ENCODE measurements at places on chromosomes 6 and 20.

DNA sequence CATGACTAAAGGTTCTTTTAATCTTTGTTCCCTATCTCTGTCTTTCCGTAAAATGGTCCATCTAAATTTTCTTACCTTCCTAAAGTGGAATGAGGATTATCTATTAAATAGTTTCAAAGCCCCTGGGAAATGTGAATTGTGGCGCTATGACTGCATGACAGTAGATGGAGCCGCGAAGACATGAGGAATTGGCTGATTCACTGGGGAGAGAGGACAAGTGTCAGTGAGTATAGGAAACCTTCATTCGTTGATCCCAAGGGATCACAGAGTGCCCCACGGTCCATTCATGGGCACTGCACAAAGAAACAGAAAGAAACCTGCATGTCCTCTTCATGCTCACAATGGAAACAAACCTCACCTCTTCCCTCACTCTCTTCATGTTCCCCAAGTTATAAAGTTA lies 479.3 kb upstream of the BTBD3 start:
- DNase-seq: no peak

DNA sequence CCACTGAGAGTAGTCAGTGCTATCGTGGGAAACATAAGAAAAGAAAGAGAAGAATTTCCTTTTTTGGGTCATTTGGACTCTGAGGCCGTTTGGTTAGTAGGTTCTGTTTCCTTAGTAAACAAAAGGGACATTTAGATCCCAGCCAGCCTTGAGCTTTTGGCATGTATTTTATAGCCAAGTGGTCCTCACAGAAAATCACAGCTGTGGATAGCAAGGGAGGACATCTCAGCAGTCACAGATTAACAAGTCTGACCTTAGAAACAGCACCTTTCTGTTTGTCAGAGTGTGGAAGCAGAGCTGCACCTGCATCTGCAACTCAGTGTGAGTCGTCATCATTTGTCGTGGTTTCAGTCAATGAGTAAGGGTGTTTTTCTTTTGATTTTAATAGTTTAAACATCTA lies 40.5 kb downstream of the FAM120B start:
- no peak for DNase-seq

DNA sequence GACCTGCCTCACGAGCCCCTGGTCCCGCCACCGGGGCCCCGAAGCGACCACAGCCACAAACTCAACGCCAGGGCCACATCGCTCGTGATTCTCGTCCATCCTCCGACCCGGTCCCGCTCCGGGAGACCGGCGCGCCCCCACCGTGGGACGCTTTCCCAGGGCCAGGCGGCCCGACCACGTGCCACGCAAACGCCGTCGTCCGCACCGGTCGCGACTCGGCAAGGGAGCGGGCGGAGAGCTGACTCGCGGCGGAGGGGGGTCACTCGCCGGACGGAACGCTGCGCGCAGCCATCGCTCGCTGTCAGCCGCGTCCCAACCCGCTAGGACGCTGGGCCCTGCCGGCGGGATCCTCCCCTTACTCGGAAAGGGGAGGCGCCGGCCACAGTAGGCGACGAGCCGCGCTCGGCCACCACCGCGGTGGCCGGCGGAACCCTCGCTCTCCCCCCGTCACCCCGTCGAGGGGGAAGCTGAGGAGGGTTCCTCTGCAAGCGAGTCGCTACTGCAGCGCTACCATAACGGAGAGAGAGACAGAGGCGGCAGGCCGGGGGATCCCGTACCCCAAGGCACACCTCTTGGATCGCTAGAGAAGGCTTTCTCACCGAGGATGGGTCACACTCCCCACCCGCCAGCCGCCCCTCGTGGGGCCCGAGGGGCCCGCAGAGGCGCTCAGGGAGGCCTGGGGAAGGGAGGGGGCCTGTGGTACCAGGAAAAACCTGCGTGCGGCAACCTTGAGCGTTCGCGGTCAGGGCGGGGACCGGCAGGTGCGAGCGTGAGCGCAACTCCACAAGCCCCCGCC lies 511.8 kb upstream of the ZNF337 start:
- DNase-seq: no peak

DNA sequence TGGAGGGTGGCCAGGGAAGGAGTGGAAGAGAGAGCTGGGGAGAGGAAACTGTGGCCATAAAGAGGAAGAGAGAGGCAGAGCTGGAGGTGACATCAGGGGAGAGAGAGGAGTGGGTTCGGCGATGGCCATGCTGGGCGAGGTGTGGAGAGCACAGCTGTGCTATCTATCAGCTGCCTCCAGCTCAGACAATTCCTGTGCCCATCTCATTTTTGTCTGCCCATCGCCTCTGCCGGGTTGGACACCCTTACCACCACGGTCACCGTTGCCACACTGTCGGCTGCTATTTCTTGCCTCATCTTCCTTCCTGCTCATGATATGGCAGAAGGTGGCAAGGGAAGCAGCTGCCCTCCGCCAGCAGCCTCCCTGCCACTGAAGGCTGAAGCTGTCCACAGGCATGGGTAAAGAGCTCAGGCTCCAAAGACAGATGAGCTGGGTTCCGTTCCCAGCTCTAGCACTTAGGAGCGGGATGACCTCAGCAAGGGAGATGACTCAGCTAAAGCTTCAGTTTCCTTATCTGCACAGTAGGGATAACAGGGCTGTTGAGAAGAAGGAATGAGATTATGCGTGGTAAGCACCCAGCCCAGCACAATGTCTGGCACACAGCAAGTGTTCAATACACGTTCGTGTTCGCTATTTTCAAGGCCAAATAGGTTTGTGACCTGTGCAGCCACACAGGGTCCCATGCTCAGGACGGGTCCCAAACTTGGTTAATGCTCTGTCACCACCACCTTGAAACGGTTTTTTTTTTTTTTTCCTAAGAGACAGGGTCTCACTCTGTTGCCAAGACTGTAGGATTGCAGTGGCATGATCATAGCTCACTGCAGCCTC lies 21.9 kb upstream of the TAF8 start:
- DNase-seq: no peak

DNA sequence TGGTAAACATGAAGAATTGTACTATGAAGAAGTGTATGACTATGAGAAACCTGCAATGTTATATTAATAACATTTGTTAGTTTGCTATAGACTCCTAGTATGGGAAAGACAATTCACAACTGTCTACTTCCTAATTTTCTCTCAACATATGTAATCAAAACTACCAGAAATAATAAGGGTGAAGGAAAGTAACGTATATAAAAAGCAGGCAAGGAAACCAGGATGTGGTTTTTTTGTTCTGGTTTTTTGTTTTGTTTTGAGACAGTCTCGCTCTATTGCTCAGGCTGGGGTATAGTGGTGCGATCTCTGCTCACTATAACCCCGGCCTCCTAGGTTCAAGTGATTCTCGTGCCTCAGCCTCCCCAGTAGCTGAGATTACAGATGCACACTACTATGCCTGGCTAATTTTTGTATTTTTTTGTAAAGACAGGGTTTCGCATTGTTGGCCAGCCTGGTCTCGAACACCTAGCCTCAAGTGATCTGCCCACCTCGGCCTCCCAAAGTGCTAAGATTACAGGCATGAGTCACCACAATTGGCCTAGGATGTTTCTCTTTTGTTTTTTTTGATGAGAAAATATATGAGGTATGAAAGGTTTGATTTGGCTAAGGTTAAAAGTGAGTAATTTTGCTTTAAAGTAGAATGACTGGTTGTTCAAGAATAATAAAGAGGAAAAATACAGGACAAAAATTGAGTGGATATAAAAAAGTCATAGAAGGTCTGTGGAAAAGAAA lies 83.1 kb downstream of the PTCHD4 start:
- no peak for DNase-seq

- DNase-seq: no peak
These were observed 562.8 kb downstream of the UTRN start for GRCh38 chr6:144847916-144848315.

DNA sequence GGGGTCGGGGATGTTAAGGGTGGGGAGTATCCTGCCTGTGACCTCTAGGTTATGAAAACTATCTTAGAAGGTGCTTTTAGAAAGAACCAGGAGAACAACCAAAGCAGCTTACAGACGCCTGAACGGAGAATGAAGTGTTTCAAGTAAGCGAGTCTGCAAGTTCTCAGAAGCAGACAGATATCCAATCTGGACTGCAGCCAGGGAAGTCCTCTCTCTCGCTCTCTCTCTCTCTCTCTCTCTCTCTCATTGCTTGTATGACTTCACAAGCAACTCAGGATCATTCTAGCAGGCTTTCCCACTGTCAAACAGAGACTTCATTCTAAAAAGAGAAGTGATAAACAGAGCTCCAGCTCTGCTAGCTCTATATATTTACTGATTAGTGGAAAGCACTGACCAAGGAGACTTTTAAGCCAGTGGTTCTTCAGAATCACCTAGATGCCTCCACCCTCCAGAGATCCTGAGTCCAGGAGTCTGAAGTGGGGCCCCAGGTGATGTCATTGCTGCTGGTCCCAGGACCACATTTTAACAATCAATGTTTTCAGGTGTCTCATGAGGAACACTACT lies 6.0 kb downstream of the TCF21 start:
- DNase-seq: no peak

DNA sequence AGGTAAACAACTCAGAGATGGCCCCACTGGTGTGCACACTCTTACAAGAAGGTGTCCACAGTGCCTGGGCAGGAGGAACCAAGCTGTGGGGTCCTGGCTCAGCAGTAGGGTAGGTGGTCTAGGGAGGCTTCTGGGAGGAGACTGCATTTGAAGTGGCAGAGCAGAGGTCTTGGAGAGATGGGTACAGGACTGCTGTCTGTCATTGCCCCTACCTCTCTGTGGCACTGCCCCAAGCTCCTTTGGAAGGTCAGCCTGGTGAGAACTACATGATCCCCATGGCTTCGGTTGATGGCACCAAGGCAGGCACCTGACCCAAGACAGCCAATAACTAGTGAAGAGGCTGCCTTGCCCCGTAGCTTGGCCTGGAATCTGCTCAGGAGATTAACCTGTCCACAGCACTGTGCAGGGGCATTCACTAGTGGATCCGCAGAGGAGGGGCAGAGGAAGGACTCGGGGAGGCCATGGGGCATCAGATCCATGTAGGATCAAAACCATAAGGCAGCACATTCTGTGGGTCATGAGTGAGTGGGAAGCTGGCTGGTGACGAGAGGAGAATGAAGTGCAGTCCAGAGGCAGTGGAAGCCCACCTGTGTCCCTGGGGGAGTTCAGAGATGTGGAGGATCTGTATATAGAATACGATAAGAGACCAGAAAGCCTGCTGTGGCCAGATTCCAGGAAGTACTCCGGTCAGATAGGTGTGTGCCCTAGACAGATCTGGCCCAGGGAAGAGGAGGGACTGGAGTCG lies 162.0 kb downstream of the GRM4 start:
- no peak for DNase-seq

- no peak for DNase-seq
These were observed 401.1 kb downstream of the SAMD5 start for GRCh38 chr6:147909640-147910039.

DNA sequence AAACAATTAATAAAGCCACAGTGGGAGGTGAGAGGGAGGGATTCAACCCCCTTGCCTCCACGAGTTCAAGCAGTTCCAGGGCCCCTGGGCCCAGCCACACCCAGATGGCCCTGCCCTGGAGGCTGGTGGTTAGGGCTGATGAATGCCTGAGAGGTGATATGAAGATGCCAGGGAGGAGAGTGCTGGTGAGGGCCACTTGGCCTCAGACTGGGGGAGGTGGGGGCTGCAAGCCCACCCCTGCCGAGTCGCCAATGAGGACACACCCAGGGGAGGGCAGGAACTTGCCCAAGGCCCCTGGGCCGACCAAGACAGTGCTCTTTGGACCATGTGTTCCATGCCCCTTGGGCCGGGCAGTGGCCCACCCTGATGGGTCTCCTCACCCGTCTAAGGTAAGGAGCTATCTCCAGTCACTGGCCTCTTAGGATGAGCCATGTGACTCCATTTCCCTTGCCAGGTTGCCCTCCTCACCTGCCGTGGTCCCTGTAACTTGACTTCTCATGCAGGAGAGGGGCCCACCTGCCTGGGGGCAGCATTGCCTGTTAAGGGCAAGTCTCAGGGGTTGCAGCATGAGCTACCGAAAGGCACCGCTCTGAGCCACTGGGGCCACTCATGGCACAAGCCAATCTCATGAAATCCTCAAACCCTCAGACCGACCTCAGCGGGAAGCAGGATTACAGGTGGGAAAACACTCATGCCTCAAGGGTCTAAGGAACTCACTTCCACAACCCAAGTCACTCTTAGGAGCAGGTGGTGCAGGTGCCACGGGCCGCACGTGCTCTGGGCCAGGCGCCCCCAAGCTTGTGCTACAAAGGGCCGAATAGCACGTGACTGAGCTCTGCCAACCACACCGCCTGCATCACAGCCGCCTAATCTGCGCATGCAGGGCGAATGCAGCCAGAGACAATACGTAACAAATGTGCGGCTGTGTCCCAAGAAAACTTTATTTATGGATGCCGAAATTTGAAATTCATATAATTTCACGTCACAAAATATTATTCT lies 147.4 kb upstream of the MLN start:
- DNase-seq: no peak

GRCh38 chr20:46126440-46127056 lies 8.4 kb downstream of the CD40 start:
- no peak for DNase-seq

- DNase-seq: no peak
These were observed 70.4 kb downstream of the DOK5 start for GRCh38 chr20:54545676-54546358.

DNA sequence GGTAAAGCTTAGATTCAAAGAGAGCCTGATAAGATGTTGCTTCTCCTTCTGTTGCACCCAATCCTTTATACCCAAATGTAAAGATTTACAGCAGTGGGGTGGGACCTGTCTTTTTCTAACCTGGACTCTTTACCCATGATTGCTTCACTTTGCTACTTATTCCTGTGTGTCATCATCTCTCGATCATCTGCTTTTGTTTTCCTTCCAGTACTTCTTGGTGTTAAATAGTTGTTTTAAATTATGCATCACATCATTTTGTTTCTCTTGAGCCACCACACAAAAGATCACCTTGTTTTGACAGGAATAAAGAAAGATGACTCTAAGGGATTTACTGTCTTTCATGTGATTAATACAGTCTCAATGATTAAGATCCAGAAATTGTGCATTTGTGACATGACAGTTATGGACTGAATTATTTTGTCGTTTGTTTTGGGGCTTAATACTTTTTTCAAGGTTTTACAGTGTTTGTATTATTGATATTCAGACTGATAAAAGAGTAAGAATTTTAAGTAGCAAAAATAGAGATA lies 123.1 kb downstream of the CDKAL1 start:
- DNase-seq: no peak

DNA sequence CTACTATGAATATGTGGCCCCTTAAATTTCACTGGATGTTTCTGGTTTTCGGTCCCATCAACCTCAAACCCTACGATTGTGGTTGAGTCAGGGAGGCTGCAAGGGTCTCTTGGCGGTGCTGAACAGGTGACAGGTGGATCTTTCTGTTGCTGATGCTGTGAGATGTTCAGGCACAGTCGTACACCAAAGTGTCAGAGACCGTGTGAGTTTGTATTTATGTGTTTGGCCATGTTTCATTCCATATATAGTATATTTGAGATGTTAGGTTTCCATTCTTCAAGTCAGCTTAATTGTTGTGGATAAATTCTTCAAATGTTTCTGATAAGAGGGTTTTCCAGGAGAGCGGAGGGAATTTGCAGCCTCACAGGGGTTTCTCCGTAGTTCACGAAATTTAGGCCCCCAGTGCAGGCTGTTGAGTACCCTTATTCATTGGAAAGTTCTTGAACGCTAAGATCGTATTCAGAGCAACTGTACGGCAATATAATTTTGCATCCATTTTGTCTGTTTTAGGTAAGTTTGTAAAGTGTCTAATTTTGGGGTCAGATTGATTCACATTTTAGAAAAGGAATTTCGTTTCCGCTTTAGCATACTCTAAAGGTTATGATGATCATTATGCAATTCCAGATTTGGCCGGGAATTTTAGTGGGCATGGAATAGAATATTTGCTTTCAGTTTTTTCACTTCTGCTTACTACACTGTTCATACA lies 1.2 kb downstream of the TAB2 start:
- no peak for DNase-seq

GRCh38 chr20:53712212-53712977 lies 118.8 kb upstream of the ZNF217 start:
- no peak for DNase-seq

Data from NCI-H1048 (cell line).